Stimulated activated CD4-positive, alpha-beta T cell treated with anti-CD3 and anti-CD28 coated beads, Interleukin-12 subunit alpha, Interleukin-12 subunit beta, amount 100 ng/mL, for 48 hours (primary cell): ENCODE measurements at places on chromosomes 5 and 9.

GRCh38 chr9:77521091-77521490, 127.0 kb downstream of the GNA14 start:
- no peak for DNase-seq

DNA sequence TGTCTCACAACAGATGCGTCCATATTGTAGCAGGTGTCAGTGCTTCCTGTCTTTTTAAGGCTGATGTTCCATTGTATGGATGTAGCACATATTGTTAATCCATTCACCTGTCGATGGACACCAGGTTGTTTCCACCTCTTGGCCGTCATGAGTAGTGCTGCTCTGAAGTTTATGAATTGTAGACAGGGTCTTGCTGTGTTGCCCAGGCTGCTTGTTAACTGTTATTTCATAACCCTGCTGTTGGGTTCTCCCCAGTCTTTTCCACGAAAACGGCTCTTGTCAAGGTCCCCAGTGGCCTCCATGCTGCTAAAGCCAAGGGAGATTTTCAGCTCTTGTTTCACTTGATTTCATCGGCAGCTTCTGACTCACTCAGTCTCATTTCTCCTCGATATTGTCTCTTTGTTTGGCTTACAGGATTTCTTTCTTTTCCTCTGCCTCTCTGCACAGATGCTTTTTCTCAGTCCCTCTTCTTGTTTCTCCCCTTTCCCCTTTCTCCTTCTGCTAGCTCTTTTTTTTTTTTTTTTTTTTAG, 12.1 kb upstream of the PSD2 start:
- no peak for DNase-seq

DNA sequence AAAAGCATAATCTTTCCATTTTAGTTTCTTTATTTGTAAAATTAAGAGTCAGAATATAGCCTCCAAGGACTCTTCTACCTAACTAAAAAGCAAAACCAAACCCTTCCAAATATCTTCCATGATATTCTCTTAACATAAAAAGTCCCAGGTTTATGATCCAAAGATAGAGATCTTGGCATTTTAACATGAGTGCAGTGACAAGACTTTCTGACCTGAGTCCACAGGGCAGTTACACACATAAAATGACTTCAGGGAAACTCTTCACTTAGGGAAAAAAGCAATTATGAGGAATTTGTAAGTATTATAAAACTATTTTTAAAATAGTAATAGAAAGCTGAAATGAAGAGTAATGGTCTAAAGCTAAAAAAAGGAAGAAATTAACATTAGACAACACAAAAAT, 772.6 kb upstream of the DMAC1 start:
- DNase-seq, result no peak

DNA sequence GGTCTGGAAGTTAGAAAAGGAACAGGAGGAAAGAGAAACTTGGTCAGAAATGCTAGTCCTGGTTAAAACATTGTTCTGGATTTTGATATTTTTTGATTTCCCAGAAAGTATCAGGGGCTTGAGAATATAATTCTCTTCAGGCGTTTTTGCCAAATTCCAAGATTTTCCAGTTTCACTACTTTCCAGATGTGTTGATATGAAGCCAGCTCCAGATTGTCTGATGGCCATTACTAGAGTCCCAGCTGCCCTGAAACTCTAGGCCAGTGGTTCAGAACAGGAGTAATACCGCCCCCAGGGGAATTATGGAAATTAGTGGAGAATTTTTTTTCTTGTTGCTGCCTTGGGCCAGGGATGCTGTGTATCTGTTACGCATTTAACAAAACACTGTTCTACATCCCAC, 88.6 kb downstream of the KCNN2 start:
- no peak for DNase-seq

DNA sequence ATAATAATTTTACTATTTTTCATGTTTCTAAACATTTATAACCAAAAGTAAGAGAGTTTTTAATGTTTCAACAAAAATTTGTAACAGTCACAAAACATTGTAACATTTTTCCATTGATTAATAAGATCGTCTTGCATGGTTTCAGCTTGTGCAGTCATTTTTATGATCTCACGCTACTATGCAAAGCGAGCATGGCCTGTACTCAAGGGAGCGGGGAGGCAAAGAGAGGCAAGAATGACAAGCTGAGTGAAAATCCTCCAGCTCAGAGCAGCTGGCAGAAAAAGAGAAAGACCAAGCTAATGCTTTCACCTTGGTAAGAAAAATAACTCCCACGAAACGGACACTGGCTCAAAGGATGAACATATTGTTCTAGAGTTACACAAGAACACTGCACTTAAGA, 90.0 kb upstream of the SV2C start:
- no peak for DNase-seq

DNA sequence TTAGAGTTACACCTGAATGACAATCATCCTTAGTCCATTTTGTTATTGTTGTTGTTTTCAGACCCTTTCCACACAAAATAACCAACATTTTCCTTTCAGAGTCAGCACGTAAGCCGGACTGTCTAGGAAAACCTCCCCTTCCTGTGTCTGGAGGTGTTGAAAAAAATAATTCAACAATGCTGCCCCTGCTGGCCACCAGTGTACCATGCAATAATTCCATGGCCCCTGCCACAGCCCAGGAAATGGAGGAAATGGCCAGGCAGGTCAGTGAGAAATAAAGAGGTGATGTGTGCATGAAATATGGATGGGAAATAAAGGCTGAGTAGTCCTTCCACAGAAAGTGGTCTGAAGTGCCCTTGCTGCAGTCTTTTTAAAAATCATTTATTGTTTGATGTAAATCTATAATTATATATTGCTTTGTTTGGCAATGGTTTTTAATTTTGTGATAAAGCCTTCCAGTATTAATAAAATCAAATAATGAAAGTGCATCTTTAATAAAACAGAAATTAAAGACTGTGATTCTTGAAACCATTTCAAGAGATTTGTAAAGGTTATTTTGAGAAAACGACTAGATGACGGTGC, 152.8 kb upstream of the PAPPA start:
- DNase-seq, result no peak

- DNase-seq, result no peak
Measured at GRCh38 chr9:35680331-35681105, 6.8 kb downstream of the CA9 start.

- peak; percentile 20 for DNase-seq
Measured at GRCh38 chr9:21559402-21560280, 77.5 kb upstream of the IFNE start.

DNA sequence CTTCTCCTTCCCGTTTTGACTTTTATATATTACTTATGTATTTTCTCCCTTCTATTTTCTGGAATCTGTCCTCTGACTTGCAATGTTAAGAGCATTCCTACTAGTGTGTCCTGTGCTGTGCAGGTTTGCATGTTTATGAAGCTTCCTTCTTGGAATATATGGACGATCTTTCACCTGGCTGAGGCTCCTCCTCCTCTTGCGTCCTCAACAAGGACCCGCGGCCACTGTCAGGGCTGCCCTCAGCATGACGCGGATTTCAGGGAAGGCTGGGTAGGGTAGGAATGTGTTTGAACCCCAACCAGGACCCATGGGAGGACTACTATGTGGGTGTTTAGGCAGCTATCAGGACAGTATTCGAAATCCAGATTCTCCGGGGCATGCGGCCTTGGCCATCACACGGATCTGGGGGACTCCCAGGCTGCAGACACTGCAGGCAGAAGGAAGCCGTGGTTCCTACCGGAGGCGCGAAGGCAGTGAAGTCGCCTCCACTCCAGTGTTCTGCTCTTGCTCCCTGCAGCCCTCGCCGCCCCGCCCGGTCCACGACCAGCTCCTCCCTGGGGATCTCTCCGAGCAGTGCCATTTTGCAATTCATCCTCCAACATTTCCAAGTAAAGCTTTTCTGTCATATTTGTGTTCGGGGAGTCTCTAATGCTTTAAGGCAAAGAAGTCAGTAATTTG, 37.0 kb upstream of the OSMR start:
- no peak for DNase-seq

- DNase-seq, result no peak
Measured at GRCh38 chr9:8095672-8096086, 296.1 kb upstream of the DMAC1 start.

- no peak for DNase-seq
Measured at GRCh38 chr9:91207729-91208418, 153.8 kb downstream of the AUH start.

DNA sequence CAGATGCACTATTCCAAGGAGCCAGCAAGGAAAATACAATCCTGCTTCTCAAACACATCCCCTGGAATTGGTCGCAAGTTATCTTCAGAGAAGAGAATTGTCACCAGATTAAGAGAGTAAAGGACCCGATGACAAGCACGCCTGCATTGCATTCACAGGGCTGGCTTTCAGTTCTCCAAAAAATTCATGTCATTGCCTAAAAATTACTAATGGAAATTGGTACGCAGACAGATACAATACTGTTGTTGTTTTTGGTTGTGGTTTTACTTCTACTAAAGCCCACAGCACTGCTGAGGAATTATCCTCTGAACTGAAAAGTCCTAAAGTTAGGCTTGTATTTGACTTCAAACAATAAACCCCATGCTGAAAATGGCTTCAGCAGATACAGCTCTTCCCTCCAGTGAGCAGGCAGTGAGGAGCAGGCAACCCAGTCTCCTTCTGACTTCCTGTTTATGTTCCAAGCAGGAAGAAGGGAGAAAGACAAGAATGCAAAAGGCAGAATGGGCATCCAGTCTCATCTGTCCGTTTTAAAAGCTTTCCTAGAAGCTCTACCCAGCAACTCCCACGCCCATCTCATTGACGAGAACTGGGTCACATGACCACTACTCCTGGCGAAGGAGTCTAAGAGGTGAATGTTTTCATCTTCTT, 80.6 kb upstream of the ZNF366 start:
- no peak for DNase-seq

- DNase-seq, result no peak
Measured at GRCh38 chr5:107396351-107396690, 274.4 kb downstream of the EFNA5 start.
